ENCODE measurements at places on chromosomes 6 and 20.

DNA sequence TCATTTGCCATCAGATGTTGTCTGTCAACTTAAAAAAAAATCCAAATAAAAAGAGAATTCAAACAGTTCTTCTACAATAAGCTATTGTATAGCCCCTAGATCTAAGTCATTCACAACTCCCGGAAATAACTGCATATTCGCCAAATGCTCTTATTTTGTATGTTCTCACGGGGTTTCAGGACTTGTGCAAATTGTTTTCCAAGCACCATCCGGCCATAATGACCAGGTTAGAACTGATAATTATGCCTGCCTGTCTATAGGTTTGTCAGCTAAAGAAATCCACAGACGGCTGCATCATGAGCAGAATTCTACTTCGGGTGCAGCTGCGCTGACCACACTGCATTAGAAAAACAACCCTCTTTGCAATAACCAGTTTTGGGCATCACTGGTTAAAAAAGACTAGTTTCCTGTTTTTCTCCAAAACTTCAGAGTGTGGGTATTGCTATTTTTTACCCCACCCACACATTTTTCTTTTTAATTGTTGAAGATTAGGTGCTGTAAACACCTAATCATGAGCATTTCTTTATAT is 87.7 kb downstream of the HIVEP2 start:
- DNase-seq, result no peak

GRCh38 chr6:159461266-159461665 is 231.8 kb downstream of the SOD2 start:
- DNase-seq, result no peak

DNA sequence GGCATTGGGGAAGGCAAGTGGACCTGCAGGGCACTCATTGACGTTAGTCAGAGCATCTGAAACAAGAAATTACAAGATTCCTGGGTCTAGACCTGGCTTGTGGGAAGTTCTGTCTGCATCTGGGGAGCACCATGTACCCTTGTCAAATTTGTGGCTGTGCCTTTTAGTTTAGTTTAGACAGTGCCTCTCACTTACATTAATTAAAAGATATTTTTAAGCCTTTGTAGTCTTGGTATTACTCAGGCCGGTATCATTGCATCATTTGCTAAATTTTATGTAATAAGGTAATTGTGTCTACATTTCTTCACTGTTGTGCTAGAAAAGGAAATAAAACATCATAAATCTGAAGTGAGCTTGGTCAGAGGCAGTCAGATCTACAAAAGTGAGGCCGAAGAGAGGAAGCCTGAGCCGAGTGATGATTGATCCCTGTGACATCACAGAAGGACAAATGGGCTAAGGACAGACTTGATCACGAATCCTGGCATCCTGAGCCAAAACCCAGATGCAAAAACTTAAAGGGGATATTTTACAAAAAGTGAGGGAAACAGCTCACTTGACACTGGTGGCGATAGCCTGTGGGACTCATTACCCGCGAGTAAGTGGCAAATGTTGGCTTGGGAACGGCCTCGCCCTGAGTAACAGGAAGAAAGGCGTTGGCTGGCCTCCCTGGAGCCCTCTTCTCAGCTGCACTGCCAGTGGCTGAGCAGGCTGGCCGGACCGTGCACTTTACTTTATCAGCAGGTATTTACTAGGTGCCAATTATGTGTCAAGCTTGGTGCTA is 106.5 kb downstream of the TCP11 start:
- no peak for DNase-seq

GRCh38 chr6:161750686-161751085 is 476.8 kb upstream of the AGPAT4 start:
- no peak for DNase-seq

DNA sequence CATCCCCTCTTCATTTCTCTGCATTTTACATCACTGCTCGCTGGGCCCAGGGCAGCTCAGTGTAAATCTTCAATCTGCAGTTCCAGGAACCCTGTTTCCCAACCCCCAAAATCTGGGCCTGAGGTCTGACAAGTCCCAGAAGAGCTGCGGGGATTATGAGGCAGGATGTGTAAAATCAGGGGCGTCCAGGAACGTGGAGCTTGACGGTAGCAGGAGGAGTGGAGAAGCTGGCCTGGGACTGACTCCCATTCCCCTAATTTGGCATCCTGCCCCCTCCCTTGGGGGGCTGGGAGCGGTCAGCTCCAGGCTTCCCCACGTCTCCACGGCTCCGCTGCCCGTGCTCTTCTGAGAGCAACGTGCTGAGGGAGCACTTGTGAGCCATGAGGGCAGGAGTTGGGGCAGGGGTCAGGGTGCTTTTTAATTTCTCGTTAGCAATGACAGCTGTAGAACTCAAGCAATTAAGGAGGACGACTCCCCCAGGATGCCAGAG is 23.4 kb upstream of the VEGFA start:
- DNase-seq, result no peak

DNA sequence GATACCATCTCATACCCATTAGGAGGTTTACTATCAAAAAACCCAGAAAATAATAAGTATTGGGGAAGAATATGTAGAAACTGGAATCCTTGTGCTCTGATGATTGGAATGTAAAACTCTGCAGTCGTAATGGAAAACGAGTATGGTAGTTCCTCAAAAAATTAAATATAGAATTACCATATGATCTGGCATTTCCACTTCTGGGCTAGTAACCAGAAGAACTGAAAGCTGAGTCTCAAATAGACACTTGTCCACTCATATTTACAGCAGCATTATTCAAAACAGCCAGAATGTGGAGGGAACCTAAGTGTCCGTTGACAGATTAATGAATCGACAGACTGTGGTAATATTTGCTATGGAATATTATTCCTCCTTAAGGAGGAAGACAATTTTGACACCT is 44.3 kb downstream of the FOXC1 start:
- DNase-seq, result no peak

DNA sequence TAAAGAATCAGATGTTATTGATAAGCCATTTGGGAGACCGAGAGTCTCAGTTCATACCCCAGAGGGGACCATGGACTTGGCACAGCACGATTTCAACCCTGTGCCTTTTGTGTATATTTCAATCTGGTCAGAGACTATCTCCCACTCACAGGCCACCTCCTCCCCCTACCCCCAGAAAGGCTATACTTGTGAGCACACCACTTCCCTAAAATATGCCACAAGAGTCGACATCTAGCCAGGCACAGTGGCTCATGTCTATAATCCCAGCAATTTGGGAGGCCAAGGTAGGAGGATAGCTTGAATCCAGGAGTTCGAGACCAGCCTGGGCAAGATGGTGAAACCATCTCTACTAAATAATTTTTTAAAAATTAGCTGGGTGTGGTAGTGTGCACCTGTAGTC is 13.6 kb upstream of the TCF15 start:
- no peak for DNase-seq

DNA sequence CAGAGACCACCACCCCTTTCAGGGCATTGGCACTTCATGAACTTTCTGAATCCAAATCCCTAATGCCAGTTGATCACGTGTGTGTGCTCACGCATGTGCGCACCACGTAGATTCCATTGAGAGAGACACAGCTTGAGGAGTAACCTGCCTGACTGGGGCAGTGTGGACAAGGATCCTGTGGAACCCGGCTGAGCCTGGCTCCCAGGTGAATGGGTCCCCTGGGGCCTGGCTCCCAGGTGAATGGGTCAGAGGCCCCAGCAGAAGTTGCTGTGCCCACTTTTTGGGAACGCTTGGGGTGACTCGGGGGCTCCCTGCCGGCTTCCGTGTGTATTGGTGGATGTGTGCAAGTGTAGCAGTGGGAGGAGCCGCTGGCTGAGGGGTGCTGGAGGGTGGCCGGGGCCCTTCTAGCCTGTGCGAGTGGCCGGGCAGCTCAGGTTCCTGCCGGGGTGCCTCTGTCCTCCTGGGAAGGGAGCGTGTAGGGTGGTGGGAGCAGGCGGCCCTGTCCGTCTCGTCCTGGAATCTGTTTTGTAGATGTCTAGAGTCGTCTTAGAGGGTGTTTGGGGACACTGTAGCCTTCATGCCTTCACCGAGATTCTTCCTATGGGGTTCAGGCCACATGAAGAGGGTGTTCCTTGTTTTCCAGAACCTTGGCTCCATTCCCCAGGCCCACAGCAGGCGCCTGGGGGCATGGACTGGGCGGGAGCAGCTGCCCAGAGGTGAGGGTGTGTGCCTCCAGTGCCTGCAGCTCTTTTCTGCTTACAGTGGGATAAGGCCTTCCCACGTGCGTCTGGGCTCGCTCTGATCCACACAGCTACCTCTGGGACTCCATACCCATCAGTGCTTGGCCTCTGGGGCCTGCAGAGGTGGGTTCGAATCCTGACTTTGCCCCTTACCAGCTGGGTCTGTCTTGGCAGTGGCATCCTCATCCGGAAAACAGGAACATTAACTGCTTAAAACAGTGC is 3.2 kb downstream of the RBM38 start:
- no peak for DNase-seq

- no peak for DNase-seq
Measured at GRCh38 chr6:35401514-35401913, 50.6 kb upstream of the FANCE start.

DNA sequence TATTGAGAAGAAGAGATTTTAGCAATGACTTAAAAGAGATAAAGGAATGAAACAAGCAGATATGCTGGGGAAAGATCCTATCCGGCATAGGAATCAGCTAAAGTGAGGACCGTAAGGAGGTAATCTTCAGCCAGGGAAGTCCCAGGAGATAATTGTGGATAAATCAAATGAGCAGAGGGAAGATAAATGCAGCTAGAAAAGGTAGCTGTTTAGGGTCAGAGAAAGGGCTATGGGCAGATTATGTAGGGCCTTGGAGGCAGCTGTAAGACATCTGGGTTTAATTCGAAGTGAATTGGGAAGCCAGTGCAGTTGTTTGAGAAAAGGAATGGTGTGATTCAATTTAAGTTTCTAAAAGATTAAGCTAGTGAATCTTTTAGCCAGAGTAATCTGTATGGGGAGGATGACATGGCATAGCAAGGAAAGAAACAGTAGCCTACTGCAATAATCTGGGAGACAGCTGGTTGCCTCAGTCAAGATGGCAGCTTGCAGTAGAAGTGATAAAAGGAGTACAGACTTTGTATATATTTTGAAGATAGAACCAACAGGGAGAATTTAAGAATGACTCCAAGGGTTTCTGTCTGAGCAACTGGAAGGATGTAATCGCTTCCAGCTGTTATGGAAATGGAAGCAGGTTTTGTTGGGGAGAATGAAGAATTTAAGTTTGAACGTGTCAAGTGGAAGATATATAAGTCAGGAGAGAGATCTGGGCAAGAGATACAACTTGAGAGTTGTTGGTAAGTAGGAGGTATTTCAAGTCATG is 552.3 kb upstream of the FLRT3 start:
- DNase-seq, result no peak

DNA sequence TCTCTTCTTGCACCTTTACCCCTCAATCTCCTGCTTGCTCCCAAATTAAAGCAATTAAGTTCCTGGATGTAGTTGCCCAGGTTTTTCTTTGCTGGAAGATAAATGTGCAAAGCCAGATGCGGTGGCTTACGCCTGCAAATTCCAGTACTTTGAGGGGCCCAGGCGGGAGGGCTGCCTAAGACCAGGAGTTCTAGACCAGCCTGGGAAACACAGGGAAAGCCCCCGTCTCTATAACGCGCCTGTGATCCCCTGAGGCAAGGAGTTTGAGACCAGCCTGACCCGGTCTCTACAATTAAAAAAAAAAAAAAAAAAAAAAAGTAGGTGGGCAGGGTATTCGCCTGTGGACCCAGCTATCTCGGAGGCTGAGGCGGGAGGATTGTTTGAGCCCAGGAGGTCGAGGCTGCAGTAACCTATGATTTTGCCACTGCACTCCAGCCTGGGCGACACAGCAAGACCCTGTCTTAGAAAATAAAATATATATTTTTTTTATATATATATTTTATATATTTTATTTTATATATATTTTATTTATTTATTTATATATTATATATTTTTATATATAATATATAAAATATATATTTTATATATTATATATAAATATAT is 461 bp upstream of the DCDC2 start:
- no peak for DNase-seq

DNA sequence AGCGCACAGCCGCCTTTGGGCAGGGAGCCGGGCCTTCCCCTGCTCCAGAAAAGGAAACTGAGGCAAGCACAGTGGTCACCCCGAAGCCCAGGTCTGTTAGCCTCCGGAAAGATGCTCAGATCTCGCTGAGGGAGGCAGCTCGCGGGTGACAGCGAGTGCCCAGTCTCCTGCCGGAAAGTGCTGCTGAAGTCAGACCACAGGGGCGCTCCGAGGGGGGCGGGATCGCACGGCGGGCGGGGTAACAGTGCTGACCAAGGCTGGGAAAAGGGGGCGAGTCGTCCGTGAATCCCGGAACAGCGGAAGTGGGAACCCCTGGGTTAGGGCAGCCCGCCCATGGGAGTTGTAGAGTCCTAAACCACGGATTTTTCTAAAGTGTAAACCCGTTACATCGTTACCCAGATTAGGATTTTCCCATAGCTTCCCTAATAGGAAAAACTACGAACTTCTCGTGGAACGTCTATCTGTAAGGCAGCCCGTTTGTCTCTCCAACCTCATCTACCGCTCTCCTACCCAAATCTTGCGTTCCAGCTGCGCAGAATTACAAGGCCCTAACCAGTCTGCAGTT is 504 bp downstream of the VPS16 start:
- peak; percentile 25 for DNase-seq

DNA sequence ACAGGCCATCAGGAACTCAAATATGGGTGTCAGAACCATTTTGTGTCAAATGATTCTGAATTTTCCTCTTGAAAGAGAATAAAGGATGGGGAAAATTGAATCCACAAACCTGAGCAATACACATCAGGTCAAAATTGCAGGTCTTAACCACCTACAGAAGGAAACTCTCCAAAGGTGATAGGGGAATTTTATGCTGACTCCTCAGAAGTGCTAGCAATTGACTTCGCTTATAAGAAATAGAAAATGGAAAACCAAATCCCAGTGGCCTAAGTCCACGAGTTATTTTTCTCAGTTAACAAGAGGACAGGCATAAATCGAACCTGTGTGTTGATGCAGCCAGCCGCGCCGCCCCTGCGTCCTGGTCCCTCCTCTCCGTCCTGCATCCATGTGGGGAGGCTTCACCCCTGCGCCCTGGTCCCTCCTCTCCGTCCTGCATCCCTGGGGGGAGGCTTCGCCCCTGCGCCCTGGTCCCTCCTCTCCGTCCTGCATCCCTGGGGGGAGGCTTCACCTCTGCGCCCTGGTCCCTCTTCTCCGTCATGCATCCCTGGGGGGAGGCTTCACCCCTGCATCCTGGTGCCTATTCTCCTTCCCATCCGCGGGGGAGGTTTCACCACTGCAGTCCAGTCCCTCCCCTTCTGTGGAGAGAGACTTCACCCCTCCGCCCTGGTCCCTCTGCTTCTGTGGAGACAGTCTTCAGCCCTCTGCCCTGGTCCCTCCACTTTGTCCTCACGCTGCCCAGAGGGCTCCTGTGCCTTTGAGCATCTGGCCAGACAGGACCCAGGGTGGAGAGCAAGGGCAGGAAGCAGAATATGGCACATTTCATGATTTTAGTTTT is 230.3 kb downstream of the SMOC2 start:
- no peak for DNase-seq
